ENCODE measurements at places on chromosomes 12 and 14.

GRCh38 chr14:23141706-23142444, 22.8 kb upstream of the CEBPE start:
- DNase-seq, result no peak

DNA sequence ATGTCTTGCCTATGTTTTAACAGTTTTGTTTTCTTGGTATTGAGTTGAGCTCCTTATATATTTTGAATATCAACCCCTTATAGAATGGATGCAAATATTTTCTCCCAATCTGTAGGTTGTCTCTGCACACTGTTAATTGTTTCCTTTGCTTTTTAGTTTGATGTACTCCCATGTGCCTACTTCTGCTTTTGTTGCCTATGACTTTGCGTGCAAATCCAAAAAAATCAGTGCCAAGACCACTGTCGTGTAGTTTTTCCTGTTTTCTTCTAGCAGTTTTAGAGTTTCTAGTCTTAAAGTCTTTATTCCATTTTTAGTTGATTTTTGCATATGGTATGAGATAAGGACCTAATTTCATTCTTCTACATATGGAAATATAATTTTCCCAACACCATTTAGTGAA, 28.8 kb downstream of the SENP1 start:
- DNase-seq, result no peak

GRCh38 chr14:104707608-104708595, 16.1 kb upstream of the ADSS1 start:
- no peak for DNase-seq

DNA sequence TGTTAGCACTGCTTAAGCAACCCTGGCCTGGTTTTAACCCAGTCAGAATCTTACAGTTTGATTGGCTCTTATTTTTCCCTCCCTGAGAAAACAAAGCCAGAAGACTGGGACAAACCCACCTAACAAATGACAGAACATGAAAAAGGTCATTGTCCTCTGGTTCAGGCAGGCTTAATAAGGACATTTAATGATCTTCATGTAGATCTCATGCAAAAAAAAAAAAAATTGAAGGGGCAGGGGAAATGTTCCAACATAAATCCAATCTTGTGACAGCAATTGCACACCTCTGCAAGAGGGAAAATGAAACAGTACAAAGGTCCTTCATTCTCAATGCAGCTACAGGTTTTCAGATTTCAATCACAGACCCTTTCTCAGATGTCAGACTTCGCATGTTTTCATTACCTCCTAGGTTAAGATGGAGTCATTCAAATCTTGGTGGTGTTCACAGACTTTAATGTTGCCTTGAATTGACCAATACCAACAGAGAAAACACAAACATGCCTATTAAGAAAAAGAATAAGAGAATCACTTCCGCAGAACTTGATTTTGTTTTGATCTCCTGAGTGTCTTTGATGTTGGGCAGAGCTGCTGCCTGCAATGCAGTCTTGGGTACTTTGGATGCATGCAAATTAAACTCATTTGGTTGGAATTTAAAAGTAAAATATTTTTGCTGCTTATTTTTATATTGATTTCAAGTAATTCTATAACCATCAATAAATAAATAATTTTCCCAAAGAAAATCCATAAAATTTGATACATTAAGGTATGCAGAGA, 359.0 kb downstream of the BTG1 start:
- DNase-seq, result no peak

DNA sequence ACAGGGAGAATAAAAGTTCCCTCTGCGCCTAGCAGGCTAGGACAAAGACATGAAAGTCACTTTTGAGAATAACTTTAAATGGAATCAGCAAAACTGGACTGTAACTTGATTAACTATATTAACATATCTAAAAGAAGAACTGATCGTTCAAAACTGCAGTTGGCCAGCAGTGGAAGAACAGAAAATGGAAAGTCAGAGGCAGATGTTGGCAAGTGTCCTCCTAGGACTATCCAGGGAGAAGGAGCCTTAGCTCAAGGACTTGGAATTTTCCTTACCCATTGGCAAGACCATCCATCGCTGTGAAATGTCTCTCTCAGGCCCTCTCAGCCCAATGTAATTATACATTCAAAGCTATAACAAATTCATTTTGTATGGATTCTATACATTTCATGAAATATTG, 419.7 kb downstream of the ATP23 start:
- DNase-seq, result no peak

GRCh38 chr14:90301122-90301521, 30.6 kb downstream of the NRDE2 start:
- no peak for DNase-seq

- DNase-seq, result no peak
Measured at GRCh38 chr12:103043531-103044486, 86.3 kb downstream of the ASCL1 start.

DNA sequence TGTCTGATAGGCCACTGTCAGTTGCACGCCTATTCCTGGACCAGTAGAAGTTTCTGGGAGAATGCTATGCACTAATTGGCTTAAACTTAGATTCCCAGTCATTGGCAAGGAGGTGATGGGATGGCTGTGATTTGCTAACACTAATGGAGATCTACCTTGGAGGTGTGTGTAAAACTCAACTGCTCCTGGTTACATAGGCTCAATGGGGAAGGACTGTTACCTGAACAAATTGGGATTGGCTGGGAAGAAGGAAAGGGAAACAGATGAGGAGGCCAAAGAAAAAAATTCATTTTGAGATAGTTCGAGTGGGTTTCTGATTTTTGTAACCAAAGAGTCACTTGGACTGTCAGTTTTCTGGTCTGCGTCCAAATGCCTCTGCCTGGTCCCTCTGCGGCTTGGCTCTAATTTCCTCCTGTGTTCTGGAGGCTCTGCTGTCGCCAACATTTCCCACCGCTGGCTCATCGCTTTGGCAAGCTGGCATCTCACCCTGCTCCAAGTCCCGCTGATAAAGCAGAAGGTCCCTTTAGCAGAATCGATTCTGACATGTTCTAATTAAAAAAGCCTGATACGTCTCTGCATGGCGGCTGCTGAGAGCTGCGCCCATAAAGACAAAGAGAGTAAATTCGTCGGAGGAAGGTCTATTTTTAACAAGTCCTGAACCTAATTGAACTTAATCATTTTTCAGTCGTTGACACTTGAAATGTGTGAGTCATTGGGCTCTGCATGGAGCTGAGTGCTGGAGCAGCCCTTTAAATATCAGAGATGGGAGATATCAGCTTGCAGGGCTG, 2.0 kb upstream of the CCDC63 start:
- DNase-seq, result no peak

DNA sequence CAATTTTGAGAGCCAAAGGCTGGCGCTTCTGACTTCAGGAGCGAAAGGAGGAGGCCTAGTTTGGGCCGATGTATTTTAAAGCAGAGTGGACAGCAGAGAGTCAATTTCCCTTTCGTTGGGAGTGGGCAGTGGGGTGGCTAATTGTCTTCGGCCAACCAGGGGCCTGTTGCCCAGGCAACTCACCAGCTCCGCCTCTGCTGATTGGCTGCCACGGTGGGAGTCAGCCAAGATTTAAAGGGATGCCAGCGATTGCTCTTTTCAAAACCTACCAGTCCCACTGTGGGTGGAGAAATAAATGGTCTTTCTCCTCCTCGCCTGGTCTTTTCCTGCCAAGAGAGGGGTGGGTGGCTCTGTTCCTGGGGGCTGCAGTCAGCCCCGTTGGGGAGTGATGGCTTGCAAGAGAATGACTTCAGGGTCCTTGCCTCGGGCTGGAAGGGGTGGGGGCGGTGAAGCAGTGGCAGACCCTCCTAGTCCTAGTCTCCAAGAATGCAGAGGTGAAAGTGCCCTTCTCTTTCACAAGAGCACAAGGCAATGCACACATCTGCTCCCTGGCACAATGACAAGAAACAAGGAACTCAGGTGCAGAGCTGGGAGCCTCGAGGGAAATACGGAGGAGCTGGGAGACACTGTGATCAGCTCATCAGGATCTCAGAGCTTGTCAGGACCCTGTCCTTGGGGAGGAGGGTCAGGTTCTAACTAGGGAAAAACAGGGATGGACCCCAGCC, 37.7 kb downstream of the RASAL1 start:
- no peak for DNase-seq

- no peak for DNase-seq
Measured at GRCh38 chr12:111150921-111151840, 217.7 kb downstream of the PHETA1 start.

- DNase-seq, result no peak
Measured at GRCh38 chr14:102206918-102207317, 67.2 kb downstream of the WDR20 start.

DNA sequence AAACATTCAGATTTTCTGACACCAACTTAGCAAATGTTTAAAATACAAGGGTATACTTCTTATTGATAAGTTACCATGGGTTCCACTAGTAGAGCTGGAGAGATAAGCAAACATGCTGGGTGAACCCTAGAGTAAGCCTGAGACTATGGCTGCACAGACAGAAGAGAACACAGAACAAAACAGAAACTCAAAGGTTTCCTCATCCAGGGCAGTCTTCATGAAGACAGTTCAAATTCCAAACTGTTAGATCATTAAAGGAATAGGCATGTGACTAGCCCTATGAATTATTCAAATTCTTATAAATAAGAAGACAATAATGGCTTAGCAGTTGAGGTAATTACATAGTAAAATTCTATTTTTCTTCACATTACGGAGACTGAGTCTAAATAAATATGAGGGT, 28.1 kb downstream of the BTBD7 start:
- DNase-seq, result no peak

DNA sequence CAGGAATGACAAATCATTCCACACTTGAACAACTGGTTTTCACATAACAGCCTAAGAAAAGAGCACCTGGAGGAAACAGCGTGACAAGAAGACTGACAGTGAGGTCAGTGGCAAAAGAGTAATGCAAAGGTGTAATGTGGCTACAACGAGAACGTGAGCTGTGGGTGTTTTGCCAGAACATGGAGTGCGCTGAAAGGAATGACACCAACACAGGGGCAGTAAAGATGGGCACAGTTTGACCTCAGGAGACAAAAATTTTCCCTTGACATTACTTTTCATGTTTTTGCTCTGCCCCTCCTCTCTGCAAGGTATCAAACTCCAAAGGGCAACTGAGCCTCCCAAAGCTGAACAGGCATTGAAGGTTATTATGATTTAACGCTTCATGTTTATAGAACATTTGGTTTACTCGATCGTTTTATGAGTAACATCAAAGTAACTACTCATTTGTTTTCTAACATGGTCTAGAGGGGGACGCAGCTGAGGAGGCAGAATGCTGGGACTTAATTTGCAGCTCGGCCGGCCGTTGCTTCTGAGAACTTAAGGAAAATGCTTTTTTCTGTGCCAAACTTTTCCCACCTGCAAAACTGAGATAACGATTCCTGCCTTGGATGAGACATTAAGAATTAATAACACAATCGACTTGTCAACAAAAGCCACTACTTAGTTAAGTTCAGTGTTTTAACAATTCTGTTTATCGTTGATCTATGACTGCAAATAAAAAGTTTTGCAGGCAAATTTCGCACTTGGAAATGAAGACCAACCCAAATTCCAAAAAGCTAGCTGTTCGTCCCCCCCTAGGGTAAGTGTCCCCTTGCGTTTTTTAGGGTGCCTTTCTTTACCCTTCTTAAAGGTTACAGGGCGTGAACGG, 954 bp downstream of the HAUS4 start:
- DNase-seq, result no peak

DNA sequence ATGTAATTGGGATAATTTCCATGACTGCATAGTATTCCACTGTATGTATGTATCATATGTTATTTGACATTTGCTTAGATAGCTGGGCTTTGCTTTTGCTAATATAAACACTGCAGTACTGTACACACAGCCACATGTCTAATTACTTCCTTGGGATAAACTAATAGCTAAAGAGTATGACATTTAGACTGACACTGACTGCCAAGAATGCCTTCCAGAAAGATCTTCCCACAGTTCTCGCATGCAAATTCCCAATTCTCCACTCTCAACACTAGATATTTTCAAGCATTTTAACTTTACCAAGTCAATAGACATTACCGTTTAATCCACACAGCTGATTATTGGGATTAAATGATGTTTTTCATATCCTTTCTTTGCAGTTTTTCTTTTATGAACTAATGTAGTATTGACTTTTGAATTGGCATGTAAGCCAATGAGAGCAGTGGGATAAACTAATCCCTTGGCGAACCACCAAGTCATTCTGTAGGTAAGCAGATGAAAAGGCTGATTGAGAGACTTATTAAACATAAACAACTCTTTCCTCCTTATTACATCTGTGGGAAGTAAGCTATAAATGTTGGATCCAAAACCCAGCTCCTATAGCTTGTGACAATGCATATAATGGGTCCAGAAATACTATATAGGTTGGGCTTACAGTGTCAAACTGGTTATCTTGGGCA, 55.5 kb downstream of the STON2 start:
- no peak for DNase-seq

GRCh38 chr12:119005913-119006312, 24.6 kb downstream of the SRRM4 start:
- DNase-seq, result no peak

DNA sequence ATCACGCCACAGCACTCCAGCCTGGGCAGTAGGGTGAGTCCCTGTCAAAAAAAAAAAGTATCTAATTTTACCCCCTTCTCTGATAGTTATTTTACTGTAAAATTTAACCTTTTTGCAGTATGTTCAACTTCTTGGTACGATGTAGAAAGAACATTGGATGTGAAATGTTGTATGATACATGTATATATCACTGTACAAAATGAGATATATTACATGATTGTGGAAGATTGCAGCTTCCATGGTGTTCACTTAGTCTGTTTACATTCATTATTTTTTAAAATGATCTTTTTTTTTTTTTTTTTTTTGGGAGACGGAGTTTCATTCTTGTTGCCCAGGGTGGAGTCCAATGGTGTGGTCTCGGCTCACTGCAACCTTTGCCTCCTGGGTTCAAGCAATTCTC, 9.0 kb downstream of the SP1 start:
- DNase-seq, result no peak

- no peak for DNase-seq
Measured at GRCh38 chr12:57474862-57475261, 4.8 kb downstream of the ARHGAP9 start.

DNA sequence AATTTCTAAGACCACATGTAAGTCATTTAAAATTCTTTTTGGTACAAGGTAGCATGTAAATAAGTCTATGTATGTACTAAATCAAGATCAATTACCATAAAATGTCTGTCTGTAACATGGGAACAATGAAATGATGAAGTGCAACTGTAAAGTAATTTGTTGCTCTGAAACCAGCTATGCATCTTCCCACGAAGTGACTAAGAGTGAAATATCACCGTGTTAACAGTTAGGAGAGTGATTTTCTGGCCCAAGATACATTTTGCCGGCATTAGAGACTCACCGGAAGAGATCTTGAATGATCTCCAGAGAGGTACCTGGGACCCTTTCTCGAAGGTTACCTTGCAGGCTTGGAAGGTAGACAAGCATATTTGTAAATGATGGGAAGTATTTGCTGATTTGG, 105.8 kb downstream of the SAMD4A start:
- no peak for DNase-seq

GRCh38 chr14:61486930-61487495, 165.6 kb downstream of the PRKCH start:
- DNase-seq, result no peak

DNA sequence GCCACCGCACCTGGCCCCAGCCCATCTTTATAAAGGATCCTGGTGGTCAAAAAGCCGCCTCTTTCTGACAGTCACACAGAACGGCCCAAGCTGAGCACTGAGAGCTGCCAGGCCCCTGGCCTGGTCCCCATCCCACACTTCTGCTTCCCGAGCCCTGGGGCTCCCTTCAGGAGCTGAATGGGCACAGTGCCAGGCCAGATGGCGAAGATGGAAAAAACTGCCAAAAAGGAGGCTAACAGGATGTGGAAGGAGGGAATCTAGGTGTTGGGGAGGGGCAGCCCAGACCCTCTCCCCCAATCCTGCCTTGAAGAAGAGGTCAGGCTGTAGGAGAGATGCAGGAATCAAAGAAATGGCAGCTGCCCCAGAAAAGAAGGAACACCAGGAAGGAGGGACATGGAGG, 5.0 kb downstream of the LPAR5 start:
- DNase-seq, result no peak

All from T-helper 2 cell (primary cell).